ENCODE measurements at places on chromosomes 3 and 15.

DNA sequence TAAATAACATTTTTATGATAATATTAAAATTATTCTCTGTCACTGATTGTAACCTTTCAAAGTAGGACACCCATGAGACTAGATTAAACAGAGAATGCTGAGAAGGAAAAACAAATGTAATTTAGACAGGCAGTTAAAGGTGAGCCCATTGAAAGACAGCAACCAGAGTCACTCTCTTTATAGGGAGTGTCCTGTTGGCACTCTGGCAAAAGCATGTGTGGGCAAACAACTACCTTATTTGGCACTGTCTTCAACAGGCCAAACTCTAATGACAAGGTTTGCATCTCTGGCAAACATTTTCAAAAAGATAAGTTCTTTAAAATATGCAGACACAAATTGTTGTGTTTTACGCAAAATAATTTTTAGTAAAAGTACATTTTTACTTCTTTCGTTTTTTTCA, 29.8 kb downstream of the NFKBIZ start:
- no peak for DNase-seq

GRCh38 chr3:47612178-47612577, 33.5 kb upstream of the CSPG5 start:
- DNase-seq, result no peak

DNA sequence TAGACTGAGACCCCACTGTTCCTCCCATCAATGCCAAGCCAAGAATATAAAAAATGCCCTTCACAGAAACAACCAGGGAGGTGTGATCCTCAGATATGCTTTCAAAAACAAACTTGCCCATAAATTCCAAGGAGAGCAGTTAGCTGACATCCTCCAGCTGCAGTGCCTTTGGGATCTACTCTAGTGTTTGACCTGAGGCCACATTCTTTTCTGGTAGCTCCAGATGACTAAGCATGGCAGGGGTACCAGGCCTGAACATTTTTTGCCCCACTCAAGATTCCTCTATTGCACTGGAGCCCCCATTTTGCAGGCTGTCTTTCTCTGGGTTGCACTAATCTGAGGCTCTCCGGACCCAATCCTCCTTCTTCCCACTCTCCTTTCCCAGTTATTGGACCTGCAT, 27.9 kb upstream of the ACP3 start:
- no peak for DNase-seq

DNA sequence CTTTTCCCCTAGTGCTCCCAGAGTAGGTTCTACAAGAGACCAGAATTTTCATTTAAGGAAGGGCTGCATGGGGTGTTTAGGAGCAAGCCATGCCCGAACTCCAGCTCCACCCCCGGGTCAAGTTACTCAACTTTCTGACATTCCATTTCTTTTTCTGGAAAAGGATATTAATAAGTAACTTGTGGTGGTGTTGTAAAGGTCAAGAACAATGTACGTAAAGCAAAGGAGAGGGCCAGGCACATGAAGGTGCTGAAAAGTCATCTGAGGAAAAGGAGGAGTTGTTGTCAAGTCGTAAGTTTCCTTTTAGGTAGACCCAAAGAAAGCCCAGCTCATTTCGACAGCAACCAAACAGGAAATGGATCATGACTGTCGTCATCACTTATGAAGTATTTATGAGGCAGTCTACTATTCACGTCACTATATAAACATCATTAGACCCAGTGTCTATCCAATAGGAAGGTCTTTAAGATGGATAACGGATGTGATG, 319.6 kb upstream of the IL12A start:
- DNase-seq, result no peak

DNA sequence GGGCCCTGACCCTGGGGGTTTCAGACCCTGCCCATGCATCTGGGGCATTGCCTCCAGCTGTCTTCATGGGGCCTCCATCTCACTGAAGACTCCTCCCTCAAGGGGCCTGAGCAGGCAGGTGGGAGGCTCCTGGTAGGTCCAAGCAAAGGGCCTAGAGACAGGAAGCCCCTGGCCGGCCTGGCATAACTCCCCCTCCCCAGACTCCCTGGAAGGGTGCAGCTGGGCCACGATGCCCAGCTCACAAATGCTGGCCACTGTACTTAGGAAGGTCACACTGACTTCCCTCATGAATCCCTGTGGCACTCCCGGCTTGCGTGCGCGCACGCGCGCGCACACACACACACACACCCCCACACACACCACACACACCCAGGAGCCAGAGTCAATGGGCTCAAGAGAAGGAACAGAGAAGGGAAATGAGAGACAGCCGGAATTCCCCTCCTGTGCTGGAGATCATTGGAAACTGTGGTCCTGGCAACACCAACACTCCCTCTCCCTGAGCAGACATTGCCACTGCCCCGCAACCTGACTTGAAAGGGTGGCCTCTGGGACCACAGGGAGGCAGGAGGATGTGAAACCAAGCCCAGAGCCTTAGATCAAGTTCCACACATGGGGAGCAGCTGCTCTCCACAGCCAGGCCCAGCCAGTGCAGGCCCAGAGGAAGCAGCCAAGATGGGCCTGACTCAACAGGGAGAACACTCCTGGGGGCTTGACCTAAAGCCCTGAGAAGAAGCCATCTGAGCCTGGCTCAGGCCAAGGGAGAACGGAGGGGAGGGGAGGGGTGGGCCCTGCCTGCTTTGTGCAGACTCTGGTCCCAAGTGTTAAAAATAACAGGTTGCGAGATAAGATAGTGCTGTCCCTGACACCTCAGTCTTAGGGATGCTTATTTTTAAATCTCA, 69.7 kb downstream of the SCN5A start:
- no peak for DNase-seq

GRCh38 chr15:25435474-25436243, 3.2 kb downstream of the UBE3A start:
- DNase-seq, result no peak

- DNase-seq, result no peak
These were observed 78.8 kb downstream of the DLG1 start for GRCh38 chr3:197219619-197220018.

GRCh38 chr15:51579012-51579411, 43.6 kb downstream of the DMXL2 start:
- DNase-seq, result no peak
